ENCODE measurements at places on chromosomes 3 and 15. TPM values are rescaled to one million over a fixed set of nuclear protein-coding genes. Genes with fewer than 3 reads are reported as not detected.

DNA sequence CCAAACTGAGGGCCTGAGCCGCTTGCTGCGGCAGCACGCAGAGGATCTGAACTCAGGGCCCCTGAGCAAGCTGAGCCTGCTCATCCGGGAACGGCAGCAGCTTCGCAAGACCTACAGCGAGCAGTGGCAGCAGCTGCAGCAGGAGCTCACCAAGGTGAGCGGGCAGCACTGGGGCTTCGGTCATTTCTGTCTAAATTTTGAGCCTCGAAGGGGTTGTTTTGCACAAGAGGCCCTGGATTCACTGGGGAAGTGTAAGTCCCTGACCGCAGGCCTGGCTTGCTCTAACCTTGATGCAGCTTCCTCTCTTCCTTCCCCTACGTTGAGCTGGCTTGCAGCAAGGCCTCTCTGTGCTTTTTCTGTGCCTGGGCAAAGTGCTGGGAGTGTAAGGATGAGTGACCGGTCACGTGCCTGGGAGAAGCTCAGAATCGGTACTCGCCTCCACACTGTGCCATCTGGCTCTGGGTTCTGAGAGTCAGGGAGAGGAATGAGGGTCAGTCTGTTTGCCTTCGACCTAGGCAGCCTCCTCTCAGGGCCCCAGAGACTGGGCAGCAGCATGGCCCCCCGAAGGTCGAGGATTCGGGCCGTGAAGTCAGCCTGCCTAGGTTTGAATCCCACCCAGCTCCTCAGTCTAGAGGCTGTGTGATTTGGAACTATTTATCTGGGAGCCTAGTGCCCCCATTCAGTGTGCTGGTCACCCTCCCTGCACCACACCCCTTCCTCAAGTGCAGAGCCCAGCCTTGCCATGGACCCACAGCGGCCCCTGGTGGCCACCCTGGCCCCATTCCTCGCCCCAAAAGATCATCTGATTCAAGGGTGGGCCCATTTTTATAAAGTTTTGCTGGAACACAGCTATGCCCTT, 1.4 kb downstream of the FES start:
- peak; percentile 76 for DNase-seq

DNA sequence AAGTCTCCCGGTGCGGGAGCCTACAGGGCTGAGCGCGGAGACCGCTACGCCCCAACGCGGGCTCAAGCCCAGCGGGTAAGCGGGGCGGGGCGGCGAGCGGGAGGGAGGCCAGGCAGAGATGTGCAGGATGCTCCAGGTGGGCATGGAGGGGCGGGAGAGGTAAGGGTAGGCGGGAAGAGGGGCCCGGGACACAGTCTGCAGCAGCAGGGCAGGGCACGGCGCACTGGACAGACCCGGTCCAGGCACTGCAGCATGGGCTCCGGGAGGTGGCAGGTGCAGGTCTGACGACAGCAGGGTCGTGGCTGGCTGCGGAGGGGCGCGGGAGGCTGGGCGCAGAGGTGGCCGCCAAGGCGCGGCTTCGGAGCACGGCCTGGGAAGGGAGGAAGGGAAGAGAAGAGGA, 102.8 kb downstream of the GABRB3 start:
- DNase-seq, result no peak

- peak; percentile 86 for DNase-seq
Measured at GRCh38 chr3:190120269-190121060, at the start of gene P3H2. TSS of gene P3H2 (minus strand) at chr3:190120897. CDS start at chr3:190120731, 166 bp downstream.

DNA sequence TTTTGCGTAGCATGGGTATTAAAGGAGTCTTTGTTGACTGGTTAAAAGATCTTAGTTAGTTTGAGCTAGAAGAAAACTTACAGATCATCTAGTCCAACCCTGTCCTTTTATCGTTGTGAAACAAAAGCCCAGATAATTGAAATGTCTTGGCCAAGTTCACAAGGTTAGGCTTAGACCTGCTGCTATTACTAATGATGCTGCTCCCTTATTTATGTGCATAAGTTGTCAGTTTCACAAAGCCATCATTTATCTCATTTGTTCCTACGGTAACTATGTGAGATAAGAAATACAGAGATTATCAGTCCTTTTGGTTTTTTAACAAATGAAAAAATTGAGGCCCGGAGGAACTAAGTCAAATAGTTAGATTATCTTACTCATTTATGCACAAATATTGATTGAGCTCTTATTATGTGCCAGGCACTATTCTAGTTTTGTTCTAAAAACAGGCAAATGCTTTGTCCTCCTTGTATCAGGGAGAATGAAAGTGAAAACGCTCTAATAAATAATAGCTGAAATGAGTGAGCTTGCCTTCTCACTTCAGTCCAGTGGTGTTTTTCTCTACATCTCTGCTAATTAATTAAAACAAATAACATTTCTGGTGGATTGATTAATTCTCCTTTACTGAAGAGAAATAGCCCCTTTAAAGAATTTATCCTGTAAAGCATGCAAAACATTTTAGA, 49.1 kb upstream of the TPRG1 start:
- DNase-seq, result no peak

DNA sequence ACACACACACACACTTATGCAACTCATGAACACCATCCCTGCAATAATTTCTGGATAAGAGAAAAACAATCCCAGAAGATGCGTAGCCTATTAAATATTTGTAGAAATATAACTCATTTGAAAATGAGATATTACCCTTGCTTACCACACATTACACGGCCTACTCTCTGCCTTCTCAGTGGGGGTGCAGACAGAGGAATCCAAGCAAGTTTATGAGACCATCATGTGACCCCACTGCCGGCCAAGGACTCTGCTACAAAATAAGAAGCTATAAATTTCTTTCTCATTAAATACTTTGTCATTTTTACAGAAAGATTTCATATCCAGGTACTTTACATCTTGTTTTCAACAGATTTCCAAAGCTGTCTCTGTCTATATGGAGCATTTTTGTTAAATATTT, 286.3 kb downstream of the ZNF385D start:
- no peak for DNase-seq

- DNase-seq, result peak; percentile 52
Measured at GRCh38 chr3:25663347-25663868, 1.3 kb downstream of the TOP2B start.

- no peak for DNase-seq
Measured at GRCh38 chr3:66390013-66390412, 110.8 kb downstream of the LRIG1 start.

GRCh38 chr15:95469496-95470000, 861.0 kb upstream of the NR2F2 start:
- no peak for DNase-seq

DNA sequence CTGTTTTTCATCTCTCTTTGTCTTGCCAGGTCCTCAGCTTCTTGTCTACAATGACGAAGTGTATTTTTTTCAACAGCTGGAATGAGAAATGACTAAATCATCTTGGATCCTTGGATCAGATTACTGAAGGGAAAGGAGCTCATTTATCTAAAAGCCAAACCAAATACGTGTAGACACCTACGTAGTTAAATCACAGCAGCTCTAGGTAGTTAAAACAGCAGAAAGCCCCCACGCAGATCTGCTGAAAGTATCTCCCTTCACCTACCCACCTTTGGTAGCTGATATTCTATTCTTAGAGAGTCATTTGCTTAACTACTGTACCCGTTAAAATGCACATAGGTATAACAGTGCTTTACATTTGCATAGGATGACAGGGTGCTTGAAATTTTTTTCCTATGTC, 105.5 kb upstream of the WNT5A start:
- no peak for DNase-seq

DNA sequence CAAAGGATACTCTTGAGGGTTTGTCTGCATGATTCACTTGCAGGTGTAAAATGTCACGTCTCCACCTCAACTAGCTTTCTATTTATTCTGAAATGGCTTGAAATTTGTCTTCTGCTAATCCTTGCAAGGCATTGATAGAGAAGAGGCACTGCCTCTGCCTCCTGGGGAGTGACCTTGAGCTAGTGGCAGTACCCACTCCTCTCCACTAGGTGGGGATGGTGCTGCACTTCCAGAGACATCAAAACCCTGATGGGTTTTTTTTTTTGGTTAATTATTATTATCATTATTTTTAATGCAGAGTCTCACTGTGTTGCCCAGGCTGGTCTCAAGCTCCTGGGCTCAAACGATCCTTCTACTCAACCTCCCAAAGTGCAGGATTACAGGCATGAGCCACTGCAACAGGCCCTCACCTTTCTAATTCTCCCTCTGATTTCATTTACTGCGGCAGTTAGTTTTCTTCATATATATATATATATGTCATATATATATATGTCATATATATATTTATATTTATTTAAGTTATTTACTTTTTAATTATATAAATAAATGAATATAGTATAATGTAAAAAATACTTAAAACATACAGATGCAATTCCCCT, 117.6 kb upstream of the EIF1B start:
- peak; percentile 17 for DNase-seq

GRCh38 chr15:83364501-83364900, 80.0 kb upstream of the BNC1 start:
- no peak for DNase-seq

GRCh38 chr15:39511000-39511915, 69.6 kb upstream of the THBS1 start:
- DNase-seq, result peak; percentile 66

CLRN1 gene
- total RNA-seq, result not detected

SAXO2 gene
- 4.0 TPM for total RNA-seq

TNFAIP8L3 gene
- 0.13 TPM for total RNA-seq

ALG1L2 gene
- total RNA-seq, result not detected

ZNF660 gene
- 2.6 TPM for total RNA-seq

HRH1 gene
- total RNA-seq, result 15.9 TPM

FBXL2 gene
- total RNA-seq, result 16.4 TPM

EXD1 gene
- not detected for total RNA-seq

WDR49 gene
- total RNA-seq, result not detected

CYP1A2 gene
- total RNA-seq, result not detected

C3orf49 gene
- not detected for total RNA-seq

Measured in SJSA1 (cell line).